ENCODE measurements at places on chromosomes 12 and 14. TPM values are rescaled to one million over a fixed set of nuclear protein-coding genes. Genes with fewer than 3 reads are reported as not detected.

GRCh38 chr12:23855813-23856212 is 93.7 kb downstream of the SOX5 start:
- no peak for DNase-seq

DNA sequence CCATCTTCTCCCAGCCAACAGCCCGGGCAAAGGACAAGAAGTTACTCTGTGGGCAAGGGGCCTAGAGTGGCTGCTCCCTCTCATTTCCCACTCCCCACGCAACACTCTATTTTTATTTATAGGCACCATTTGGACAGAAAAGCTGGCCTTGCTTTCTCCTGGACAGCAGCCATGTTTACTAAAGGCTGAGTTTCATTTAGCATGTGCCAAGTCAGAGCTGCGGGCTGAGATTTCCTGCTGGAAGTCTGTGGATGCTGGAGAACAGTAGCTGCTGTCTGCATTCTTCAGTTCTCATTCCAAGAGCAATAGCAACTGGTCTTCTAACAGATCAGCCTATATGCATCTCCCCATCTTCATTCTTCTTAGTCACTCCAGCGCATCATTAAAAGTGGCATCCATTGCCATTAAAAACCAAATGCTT is 8.3 kb downstream of the COL2A1 start:
- no peak for DNase-seq

The PDE3A gene
- polyA plus RNA-seq: 28.0 TPM

DNA sequence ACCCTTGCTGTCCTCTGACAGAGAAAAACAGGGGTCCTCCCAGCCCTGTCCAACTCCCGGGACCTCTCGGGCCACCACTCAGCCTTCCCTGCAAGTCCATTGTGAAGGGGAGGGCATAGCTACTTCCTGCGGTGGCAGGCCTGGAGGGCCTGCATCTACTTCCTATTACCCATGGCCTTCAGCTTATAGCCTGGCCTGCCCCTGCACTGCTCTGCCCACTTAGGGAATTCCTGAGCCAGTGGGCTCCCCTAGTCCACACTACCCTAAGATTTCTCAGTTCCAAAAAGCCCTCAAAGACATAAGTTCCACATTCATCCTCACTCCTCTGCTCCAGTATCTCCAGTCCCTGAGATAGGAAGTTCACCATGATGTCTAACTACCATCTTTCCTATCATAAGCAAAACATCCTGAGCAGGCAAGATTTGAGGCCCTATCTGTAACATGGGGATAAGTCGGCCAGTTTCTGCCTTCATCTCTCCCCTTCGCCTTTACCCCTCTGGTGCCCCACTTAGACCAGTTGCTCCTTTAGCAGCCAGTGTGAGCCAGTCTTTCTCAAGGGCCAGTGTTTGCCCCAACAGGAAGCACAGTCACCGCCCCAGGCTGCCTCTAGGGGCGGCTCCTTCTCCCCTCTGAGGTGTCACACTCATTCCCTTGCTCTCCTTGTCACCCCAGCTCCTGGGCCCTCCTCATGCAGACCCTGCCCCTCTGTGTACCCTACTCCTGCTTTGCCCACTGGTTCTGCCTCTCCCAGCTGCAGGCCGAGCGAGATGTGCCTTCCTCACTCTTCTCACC is 10.9 kb downstream of the HDAC7 start:
- no peak for DNase-seq

The AQP2 gene
- polyA plus RNA-seq: 113 TPM

- DNase-seq: no peak
Observed at GRCh38 chr12:59839514-59839913, 243.7 kb downstream of the SLC16A7 start.

The C12orf56 gene
- 1.2 TPM for polyA plus RNA-seq

GRCh38 chr12:76713986-76714385 is 49.9 kb upstream of the ZDHHC17 start:
- no peak for DNase-seq

- no peak for DNase-seq
Observed at GRCh38 chr12:60180298-60180697, 584.5 kb downstream of the SLC16A7 start.
